BE2C (cell line): ENCODE measurements at places on chromosomes 4 and X.

- no peak for DNase-seq
Observed at GRCh38 chr4:106762666-106763443, 273.3 kb downstream of the DKK2 start.

DNA sequence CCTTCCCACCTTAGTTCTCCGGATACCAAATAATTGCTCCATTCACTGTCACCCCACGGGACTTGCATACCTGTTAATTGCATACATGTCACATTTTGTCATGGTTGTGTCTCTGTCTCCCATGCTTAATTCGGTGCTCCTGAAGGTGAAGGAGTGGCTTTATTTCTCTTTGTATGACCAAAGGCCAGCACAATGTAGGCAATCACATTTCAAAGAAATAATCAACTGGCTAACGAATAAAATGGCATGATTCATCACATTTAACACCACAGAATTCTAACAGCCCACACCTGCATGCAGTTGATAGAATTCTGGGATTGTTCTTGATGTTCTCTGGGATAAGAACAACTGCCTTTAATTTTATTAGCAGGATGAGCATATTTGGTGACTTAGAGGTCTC, 59.3 kb downstream of the ATXN3L start:
- no peak for DNase-seq

DNA sequence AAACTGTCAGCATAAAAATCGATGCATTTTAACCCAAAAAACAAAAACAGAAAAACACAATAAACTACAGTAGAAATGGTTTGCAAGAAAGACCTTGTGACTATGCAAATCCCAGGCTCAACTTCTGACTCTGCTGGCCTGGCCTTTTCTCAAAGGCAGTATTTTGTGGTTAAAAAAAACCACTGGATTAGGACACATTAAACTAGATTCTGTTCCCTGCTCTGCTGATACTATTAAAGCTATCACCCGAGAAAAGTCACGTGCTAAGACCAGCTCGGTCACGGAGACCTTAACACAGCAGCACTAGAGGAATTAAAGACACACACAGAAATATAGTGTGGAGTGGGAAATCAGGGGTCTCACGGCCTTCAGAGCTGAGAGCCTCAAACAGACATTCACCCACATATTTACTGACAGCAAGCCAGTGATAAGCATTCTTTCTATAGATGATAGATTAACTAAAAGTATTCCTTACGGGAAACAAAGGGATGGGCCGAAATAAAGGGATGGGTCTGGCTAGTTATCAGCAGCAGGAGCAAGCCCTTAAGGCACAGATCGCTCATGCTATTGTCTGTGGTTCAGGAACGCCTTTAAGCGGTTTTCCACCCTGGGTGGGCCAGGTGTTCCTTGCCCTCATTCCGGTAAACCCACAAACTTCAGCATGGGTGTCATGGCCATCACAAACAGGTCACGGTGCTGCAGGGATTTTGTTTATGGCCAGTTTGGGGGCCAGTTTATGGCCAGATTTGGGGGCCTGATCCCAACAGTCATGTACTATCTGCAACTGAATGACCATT, 16.1 kb downstream of the CBR4 start:
- DNase-seq = peak; percentile 44

DNA sequence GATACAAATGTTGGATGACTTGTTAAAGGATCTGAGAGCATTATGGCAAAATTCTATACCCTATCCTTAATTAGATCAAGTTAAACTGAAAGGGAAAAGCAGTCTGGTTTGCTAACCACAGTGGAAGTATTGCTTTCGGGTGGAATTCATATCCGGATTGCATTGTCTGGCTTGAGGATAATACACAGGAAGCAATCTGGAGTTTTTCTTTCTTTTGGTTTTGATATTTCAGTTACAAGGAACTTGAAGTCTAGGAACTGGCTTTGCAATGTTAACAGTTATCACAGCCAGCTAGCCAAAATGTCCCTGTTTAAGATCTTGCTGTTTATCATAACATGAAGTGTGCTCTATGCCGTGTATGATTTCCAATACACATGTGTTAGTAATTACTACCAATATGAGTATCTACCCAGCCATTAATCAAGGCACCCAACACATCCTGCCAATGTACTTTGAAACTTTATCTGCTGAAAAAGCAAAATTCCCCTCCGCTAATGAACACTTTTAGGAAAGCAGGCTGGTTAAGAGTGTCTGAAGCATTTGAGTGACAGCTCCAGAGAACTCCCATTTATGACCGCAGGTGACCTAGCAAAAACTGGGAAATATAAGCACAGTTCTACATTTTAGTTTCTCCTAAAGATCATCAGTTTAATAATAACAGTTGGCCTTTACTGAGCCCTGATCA, 146.4 kb downstream of the PALLD start:
- no peak for DNase-seq

GRCh38 chr4:188714907-188715306, 575.7 kb downstream of the TRIML1 start:
- DNase-seq = no peak

- no peak for DNase-seq
Observed at GRCh38 chr4:25950461-25951389, 36.7 kb downstream of the SMIM20 start.

GRCh38 chr4:178632415-178632814, 1190.2 kb upstream of the AGA start:
- DNase-seq = peak; percentile 72

GRCh38 chrX:43939187-43939926, 33.8 kb downstream of the NDP start:
- DNase-seq = no peak

GRCh38 chrX:9654929-9655328, 110.7 kb downstream of the GPR143 start:
- DNase-seq = no peak

DNA sequence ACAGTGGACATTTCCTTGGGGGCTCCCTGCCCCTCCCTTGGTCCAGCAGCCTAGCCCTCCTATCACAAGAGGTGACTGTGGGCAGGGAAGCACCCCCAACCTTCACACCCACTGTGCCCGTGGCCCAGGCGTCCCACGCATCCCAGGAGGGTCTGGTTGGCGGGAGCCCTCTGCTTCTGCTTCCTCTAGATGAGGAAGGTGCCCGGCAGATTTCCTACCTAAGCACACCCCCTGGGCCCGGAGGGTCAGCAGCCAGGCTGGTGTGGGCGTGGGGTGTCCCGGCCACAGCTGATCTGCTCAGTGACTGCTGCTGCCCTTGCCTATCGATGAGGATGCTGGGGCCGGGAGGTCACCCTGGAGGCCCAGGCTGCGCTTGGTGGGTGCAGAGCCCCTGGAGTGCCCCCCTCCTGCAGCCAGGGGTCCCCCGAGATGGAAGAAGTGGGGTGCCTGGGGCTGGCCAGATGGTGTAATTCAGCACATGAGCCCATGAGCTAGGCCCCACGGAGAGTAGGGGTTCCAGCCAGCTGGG, 12.2 kb downstream of the SH3BP2 start:
- DNase-seq = no peak

- DNase-seq = no peak
Observed at GRCh38 chrX:128929271-128930057, 593.8 kb downstream of the SMARCA1 start.

- no peak for DNase-seq
Observed at GRCh38 chrX:67749536-67749935, 205.7 kb downstream of the AR start.

GRCh38 chr4:103996064-103996463, 276.3 kb upstream of the TACR3 start:
- peak; percentile 8 for DNase-seq

DNA sequence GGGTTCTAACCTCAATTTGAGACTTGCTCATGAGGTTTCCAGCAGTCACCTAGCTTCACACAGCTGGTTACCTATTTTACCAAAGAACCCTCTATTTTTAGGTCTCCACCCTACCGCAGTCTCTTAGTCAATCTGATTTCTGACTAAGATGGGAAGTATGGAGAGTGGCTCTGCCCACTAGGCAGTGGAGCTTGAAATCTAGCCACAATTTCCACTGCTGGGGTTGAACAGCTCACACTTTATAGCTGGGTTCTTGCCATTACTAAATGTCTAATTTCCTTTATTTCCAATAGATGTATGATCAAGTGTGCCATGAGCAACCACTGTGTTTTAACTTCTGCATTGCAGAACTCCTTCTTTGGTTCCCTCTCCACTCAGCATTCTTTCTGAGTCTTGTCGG, 43.1 kb downstream of the GASK1B start:
- DNase-seq = no peak

DNA sequence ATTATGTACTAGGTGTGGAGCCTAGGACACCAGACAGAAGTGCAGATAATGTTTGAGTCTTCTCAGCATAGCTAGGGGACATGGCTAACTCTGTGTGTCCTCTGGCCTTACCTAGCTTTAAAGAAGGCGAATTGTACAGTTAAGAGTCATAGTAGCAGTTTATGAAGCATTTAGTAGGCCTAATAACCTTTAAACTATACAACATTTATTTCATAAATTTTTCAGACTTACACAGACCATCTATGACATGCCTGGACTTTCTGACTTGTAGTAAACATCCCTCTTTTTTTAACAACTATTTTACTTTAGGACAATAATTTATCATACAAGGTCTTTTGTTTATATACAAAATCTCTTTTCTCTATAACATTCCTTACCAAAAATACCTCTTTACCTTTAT, 37.4 kb downstream of the ETNPPL start:
- no peak for DNase-seq

DNA sequence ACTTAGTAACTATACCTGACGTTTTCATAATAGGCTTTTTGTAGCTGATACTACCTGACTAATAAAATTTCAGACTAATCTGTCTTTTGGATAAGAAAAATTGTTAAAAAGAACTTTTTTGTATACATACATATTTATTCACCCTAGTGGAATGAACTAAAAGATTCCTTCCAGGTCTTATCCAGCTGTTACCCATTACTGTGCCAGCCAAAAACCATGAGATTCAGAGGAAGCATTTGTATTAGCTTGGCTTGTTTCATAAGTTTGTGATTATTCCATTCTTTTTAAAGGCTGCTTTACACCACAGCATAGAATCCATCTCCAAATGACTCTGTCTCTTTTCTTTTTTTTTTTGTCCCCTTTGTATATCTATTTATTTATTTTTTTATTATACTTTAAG, 149.4 kb downstream of the FAT4 start:
- no peak for DNase-seq

DNA sequence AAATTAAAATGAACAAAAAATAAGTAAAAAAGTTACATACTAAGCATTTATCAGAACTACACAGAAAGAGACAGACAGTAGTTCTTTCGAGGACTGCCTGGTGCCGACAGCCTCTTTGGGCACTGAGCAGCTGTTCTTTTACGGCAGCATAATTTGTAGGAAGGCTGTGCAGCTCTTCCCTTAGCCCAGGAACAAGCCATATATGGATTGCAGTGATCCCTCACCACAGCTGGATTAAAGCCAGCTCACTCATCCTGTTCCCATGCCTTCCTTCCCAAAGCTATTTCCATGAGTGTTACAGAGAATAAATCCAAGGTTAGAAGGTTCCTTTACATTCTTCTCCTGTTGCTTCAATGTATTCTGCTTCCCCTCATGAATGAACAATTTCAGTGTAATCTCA, 71.7 kb downstream of the DDX60L start:
- DNase-seq = peak; percentile 85

- DNase-seq = no peak
Observed at GRCh38 chrX:17032351-17032750, 85.9 kb downstream of the REPS2 start.

DNA sequence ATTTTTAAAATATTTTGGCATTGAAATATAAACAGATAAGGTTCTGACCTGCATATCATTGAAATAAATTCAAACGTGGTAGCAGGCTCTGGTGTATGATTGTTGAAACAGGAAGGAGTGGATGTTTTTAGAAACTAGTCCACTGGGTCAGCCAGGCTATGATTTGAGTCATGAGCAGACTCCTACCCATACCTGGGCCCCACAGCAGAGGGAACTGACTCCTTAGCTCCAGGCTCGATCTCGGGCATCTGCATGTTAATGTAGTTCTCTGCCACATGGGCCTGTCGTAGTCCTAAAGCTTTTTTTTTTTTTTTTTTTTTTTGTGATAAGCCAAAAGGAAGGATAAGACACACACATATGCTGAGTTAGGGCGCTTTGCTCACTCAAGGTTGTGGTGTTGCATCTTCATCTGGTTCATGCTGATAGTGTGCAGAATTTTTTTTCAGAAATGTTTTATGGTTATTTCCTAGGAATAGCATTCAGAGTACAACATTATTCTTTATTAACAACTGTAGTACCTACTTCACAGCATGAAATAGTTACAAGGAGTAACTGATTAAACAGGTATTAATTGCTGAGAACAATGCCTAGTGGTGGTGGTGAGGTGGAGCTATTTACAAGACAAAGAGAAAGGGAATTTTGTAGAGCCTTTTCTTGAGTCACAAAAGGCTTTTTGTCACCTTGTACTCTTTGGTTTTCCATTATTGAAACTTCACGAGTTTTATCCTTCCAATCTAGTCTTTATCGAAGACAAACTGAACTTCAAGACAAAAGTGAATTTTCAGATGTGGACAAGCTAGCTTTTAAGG, 27.3 kb downstream of the OFD1 start:
- DNase-seq = no peak

DNA sequence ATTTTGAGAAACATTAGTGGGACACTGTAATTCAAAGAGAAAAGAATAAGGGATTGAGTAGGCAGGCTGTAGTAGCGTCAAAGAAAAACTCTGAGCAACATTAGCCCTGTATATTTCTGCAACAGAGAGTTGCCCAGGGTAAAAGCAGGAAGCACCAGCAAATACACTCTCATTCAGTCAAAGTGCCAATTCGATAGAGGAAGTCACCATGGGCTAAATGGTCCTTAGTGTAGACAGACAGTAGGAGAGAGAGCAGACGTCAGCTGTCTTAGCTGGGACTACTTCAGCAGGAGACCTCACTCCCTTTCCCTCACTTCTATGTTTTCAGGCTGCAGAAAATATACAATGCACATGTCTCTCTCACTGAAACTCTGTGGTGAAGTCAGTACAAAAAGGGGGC, 2073.8 kb upstream of the TENM3 start:
- DNase-seq = no peak

DNA sequence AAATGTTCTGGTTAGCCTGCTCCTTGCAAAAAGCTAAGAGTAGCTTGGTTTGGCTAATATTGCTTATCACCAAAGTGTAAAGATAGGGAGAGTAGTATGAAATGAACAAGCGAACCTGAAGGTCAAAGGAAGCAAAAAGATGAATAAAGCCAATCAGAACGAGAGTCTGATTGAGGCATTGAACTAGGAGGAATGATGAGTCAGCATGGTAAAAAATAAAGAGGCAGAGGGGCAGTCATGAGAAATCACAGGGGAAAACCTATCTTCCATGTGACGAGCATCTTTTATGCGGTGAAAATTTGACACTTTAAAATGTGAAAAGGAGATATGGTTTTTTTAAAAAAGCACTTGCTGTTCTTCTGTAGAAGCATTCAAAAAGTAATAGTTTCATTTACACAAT, 533.7 kb downstream of the SPOCK3 start:
- no peak for DNase-seq

GRCh38 chrX:132181364-132181763, 37.9 kb downstream of the RAP2C start:
- DNase-seq = no peak
